ENCODE measurements at places on chromosomes 7 and 10.

DNA sequence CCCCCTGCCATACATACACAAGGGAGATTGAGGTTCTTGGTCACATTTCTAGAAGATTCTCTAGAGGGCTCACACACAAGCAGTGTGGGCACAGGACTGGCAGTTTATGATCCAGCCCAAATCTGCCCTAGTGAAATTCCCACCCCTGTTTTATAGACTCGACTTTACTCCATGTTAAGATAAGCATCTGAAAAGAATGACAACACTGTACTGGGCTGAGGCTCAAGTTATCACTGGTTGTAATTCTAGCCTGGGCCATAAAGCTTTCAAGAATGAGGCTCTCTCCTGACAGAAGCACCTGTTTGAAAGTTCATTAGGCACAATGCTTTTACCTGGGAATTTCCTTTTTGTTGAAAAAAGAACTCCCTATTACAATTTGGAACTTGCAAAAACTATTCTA is 195.6 kb upstream of the GLI3 start:
- DNase-seq, result no peak

GRCh38 chr10:127009366-127009765 is 104.1 kb downstream of the DOCK1 start:
- DNase-seq, result no peak

DNA sequence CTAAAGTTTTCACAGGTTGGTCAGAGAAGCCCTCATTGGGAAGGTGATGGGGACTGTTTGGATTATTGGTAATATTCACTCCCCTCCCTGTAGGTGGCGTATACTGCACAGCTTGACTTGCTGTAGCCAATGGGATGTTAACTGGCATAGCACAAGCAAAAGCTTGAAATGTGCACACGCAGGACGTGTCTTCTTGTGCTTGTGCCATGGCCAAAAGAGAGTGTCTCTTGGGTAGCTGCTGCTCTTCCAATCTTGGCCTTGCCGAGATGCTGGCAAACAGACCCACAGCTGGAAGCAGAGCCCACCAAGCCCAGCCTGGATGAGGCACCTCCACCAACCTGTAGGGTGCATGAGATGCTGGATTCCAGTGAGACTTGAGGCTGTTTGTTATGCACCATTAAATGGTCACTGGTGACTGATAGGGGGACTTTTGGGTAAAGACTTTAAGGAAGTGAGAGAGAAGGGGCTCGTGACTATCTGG is 266.0 kb downstream of the GRID1 start:
- DNase-seq, result peak; percentile 36

- DNase-seq, result no peak
Measured at GRCh38 chr10:111725050-111725449, 458.5 kb downstream of the GPAM start.

DNA sequence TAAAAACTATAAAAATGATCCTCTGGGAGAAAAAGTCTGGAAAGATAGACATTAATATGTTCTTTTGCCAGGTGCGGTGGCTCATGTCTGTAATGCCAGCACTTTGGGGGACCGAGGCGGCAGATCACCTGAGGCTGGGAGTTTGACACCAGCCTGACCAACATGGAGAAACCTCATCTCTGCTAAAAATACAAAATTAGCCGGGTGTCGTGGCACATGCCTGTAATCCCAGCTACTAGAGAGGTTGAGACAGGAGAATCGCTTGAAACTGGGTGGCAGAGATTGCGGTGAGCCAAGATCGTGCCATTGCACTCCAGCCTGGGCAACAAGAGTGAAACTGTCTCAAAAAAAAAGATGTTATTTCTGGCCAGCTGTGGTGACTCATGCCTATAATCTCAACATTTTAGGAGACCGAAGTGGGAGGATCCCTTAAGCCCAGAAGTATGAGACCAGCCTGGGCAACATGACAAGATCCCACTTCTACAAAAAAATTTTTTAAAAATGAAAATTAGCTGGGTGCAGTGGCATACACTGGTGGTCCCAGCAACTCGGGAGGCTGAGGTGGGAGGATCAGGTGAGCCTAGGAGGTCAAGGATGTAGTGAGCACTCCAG is 101.9 kb upstream of the LRRN3 start:
- DNase-seq, result no peak

DNA sequence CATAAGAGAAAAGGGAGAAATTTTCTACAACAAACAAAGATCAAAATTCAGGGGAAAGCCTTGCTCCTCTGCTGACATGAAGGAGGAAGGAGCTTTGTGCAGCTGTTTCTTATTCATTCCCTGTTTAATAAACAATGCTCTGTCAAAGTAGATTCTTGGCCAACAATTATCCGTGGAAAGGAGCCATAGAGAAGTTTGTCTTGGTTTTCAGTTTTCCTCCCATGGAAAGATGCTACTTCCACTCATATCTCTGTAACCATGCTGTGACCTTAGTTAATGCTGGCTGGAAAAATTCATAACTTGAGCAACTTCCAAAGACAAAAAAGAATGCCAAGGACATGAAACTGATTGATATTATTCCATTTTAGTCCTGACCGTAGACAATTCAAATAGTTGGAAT is 8.1 kb downstream of the DDC start:
- no peak for DNase-seq

GRCh38 chr7:28749638-28750037 is 208.5 kb downstream of the TRIL start:
- DNase-seq, result no peak

GRCh38 chr10:100836891-100837290 is 75.9 kb upstream of the SLF2 start:
- no peak for DNase-seq

DNA sequence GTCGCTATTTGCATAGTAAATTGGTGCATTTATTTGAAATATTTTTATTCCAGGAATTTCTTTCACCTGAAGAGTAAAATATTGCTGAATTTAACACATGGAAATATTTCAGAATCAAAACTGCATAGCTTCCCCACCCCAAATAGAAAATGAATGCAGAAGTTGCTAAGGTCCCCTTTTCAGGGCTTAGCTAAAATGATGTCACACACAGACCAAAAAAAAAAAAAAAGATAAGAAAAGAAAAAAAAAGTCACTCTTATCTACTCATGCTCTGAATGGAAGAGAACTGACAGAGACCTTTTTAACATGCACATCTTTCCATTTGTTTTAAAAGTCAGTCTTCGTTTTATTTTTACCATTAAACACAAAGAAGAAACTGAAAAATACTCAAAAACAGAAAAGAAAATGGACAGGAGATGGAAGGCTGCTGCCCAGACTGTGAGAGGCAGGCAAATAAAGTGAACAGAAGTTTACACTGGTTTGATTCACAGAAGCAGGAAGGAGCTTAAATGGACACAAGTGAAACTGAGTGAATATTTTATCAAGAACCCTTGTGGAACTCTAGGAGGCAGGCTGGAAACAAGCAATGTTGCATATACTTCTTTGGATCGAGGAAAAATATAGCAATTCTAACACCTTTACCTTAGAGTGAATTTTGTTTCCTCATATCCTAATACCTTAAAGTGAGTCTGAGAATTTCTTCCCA is 32.0 kb downstream of the PSMC2 start:
- DNase-seq, result no peak

DNA sequence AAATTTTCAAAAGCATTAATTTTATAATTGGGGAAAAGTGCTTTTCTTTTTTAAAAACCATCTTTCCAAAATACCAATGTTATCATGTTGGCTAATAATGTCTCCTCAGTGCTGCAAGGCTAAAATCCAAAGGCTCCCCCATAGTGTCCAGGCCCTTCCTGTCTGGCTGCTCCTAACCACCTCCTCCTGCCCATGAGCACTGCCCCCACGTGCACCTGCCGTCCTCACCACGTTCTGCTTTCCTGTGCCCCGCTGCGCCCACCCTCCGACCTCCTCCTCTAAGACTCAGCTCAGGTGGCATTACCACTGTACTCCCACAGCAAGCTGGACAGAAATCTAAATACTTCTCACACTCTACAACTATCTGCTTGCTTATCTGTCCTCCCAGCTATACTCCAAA is 17.7 kb downstream of the PAXIP1 start:
- no peak for DNase-seq

DNA sequence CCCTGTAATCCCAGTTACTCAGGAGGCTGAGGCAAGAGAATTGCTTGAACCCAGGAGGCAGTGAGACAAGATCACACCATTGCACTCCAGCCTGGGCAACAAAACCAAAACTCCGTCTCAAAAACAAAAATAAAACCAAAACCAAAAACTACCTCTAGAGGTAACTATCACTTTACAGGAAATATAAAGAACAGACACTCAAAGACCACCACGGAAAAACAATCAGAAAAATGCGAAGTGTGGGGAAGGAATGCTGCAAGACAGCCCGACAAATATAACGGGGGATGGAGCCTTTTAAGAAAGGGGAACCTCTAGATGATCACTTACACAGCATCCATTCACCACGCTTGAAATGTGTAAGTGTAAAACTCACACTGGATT is 4.3 kb downstream of the HNRNPF start:
- DNase-seq, result no peak

DNA sequence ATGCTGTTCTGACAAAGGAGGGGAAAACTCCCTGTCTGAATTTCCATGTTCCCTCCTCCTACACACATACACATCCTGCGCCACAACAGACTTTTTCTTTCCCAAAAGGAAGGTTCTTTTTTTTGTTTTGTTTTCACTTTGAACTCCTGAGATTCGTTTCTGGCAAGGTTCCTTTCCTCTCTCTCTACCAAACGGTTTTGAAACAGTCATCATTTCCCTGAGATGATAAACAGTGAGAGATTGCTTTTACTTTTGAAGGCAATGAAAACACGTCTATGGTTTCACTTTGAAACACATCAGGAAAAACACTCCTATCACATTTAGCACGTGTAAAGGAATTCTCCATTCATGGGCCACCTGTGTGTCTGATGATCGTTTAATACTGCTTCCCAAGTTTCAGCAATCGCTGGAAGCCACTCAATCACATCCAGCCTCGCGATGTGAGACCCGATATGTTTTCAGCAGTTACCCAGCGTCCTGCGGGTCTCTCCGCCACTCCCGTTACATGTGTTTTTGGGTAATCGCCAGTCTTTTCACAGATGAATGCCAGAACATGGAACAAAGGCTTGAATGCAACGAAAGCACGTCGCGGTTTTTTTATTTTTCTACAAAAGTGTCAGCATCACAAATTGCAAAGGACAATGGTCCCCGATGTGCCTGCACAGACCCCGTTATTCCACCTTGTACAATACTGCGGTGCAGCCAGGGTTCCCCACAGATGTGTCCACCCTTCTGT is 62.8 kb upstream of the CUX1 start:
- DNase-seq, result peak; percentile 39

GRCh38 chr10:125392609-125393008 is 232.2 kb upstream of the CTBP2 start:
- no peak for DNase-seq

DNA sequence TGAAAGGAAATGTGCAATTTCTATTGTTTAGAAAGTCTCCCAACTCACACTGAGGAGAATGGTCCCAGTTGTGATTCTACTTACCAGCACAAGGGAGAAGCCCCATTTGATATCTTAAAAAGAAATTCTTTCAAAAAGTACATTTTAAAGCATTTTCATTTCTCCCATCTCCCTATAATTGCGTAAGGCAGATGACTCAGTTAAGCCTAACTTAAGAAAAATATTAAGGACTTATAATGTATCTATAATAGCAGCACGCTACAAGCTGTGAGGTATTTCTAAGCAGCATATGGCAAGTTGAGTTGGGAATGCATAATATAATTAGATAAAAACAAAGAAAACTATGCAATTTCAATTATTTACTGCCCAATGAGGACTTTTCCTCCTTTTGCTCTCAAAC is 8.5 kb upstream of the NRCAM start:
- DNase-seq, result no peak

GRCh38 chr10:102135956-102136526 is 3.2 kb downstream of the PPRC1 start:
- no peak for DNase-seq

GRCh38 chr10:120727001-120727400 is 124.2 kb upstream of the WDR11 start:
- DNase-seq, result no peak

DNA sequence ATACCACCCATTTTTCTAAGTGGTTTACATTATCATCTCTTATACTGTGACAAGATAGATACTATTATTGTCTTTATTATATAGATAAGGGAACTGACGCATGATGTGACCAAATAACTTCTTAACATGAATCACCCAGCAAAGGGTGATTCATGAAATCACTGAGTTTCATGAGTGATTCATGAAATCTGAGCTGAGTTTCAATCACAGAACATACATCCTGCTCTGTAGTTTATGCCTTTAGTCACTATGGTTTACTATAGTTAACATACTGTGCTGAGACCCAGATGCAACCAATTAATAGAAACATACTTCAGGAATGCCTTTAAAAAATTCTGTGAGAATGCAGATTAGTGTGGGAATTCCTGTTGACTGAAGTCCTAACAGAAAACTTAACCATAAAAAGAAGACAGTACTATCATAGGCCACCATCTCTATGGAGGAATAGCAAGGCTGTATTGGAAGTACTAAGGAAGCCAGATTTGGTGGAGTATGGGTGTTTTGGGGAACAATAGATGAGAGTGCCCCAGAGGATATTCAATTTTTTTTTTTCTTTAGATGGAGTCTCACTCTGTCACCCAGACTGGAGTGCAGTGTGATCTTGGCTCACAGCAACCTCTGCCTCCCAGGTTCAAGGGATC is 43.1 kb upstream of the SEMA3A start:
- DNase-seq, result no peak

- no peak for DNase-seq
Measured at GRCh38 chr7:55425141-55425752, 60.1 kb downstream of the LANCL2 start.

DNA sequence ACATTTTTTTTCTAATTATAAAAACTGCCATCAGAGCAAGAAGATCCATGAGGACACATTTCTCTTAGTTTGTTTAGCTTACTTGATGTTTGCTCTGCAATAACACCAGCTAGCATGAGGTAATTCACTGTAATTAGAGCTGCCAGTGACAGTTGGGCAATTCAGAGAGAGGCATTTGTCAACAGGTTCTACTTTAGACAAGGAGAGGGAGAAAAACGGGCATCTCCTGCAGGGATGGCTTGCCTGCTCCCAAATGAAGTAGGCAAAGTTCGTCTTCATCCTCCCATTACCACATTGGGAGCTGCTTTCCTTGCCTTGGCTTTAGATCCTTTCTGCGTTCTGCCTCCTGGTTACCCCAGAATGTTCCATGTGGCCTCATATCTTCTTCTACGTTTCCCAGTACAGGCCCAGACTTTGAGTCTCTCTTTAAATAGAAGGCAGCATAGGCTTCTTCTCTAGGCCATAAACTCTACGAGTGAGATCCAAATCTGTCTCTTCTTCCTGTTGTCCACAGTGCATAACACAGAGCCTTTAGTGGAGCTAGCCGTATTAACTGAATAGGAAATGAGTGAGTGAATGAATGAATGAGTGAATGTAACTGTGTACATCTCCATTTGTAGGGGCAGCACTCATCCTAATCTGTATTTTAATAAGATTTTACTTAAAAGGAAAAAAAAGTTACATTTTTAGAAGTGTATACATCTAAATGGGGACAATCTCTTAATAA is 21.2 kb downstream of the ASB15 start:
- no peak for DNase-seq

GRCh38 chr7:87267239-87267900 is 47.8 kb upstream of the TMEM243 start:
- DNase-seq, result no peak

DNA sequence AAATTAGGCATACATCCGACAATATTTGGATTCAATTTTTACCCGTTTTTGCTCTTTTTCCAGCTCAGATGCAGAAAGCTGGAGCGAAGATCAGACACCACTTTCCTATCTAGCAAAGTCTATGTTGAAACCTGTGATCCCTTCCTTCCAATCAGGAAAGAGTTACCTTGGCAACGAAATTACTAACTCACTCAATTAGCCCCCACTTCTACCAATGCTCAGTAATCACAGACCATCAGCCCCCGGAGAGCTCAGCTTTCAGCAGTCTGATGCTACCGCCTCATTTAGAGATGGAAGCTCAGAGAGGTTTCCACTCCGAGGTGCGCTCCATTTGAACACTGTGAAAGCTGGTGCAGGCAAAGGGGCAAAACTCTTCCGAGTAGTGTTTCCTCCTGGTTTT is 6.7 kb downstream of the FRAT1 start:
- DNase-seq, result no peak
